ENCODE measurements at places on chromosomes 7 and 10. TPM values are rescaled to one million over a fixed set of nuclear protein-coding genes. Genes with fewer than 3 reads are reported as not detected.

The LZTS2 gene
- 21.9 TPM for total RNA-seq

The CCZ1 gene
- total RNA-seq: 101 TPM

The HBP1 gene
- 45.3 TPM for total RNA-seq

The COL26A1 gene
- total RNA-seq: 0.11 TPM

The SLC25A13 gene
- 49.9 TPM for total RNA-seq

The PNLIPRP3 gene
- 0.17 TPM for total RNA-seq

The GNG11 gene
- total RNA-seq: 21.6 TPM

The GPNMB gene
- total RNA-seq: 14.5 TPM

The LGI1 gene
- total RNA-seq: not detected

DNA sequence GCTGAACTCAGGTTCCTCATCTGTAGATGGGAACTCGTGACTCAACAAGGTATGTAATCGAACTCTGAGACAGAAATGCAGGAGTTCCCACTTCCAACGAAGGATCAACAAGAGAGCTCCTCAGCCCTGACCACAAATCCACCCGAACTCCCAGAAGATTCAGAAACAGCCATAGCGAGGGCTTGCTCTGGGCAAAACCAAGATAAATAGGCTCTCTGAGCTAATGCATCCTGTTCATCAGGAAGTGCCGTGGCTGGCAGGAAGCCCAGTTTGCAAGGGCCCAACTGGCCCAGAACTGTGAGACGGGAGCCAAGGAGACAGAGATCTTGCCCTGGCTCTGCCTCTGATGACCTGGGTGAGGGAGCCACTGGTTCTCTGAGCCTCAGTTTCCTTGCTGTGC is 141.7 kb upstream of the PFKP start:
- peak; percentile 90 for DNase-seq

- no peak for DNase-seq
Observed at GRCh38 chr7:65972976-65973375, 9.0 kb downstream of the GUSB start.

GRCh38 chr10:7763929-7764328 is 23.9 kb downstream of the KIN start:
- no peak for DNase-seq

DNA sequence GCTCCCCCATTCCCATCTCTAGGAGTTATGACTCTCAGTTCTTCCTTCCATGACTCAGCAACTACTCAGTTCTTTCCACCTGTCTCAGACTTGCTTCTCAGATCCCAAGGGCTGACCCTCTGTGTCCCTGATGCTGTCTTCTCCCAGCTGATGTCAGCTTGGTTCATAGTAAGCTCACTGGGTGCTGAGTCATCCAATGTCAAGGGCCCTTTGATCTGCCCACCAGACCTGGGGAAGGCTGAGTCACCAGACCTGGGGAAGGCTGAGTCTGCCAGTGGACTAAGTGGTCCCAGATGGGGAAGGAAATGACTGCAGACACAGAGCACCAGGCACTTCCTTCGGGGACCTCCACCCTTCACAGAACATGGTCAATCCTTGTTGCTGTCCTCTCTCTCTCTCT is 76.1 kb upstream of the ZEB1 start:
- peak; percentile 94 for DNase-seq
